Chondrocyte (in vitro differentiated cells): ENCODE measurements at places on chromosomes 3 and 15. TPM values are rescaled to one million over a fixed set of nuclear protein-coding genes. Genes with fewer than 3 reads are reported as not detected.

DNA sequence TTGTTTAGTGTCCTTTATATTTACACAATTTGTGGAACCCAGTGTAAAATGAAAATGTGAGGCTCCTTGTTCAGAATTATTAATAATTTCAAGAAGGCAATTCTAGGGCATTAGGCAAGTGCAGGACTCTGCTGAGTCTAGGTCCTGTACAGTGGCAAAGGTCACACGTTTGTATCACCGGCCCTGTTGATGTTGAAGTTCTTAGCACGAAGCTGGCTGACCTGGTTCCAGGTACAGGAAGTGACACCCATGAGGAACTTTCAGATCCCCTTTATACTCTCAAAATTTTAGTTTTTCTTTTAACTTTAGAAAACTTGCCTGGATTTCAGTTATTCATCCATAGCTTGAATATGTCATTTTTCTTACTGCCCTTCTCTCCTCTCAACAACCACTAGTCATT is 349.4 kb downstream of the CNTN6 start:
- H3K4me1 ChIP-seq, result no peaks in the 10 kb centered on the region

DNA sequence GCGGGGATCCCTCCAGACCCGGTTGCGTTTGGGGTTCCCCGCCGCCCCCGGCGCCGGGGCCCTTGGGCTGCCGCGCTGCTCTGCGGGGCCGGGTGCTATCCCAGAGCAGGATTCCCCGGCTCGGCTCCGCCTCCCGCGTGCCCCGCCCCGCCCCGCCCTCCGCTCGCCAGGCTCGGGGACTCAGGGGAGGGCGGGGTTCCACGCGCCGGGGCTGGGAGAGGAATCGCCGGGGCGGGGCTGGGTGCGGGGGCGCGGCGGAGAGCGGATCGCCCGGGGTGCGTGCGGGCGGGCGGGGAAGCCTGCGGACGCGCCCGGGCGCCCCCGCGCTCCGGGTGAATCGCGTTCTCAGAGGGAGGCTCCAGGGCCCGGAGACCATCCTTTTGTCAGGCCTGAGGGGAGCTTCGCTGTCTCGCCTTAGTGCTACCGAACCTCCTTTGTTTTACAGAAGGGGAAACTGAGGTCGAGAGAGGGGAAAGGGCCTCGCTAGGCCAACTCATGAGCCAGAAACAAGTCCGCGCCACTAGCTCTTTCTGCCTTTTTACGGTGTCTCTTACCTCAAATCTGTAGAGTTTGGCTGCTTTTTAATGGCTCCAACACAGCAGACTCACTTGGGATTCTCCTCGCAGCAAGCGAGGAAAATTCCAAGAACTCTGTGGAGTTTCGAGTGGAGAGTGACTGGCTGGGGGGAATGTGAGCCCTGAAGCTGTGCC is at the start of gene TMEM158:
Gene TMEM158 (minus strand): TSS at position 82 of the 710 bp plus-strand sequence. CDS start 260 bp downstream, outside the sequence.
- peaks cover 4% of the 10 kb centered on the region for H3K36me3 ChIP-seq
- DNase-seq, result no peak
- no peak within 1 kb of the TSS for H3K27ac ChIP-seq
- H3K27me3 ChIP-seq, result peaks cover 26% of the 10 kb centered on the region
- peak within 1 kb of the TSS; percentile 82 for H3K4me3 ChIP-seq

EPB42 gene
- not detected in 3 replicates for total RNA-seq

ZBTB20 gene
- 12.2 to 24.5 TPM (median 15.5 TPM) in 3 replicates for total RNA-seq

IMP3 gene
- 28.7 to 30.0 TPM (median 29.0 TPM) in 3 replicates for total RNA-seq
